ENCODE measurements at places on chromosomes 4 and X.
A peak's percentile ranks its signal among the peaks of the same experiment; 100 is the strongest.

DNA sequence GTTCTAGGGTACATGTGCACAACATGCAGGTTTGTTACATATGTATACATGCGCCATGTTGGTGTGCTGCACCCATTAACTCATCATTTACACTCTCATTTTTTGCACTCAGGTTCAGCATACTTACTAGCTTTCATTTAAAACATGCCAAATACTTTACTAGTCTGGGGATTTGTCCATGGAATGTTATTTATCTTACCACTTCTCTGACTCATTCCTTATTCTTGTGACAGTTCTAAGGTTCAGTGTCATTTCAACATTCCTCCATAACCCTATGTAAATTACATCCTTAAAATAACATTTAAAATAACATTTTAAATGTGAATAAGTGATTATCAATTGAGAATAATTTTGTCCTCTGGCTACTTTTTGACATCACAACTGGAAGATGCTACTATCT is 19.5 kb upstream of the SYTL5 start:
- DNase-seq, result peak; percentile 20

GRCh38 chr4:167906851-167907250 is 185.5 kb upstream of the ANXA10 start:
- DNase-seq, result no peak

GRCh38 chrX:56764975-56765791 is 36.1 kb downstream of the NBDY start:
- DNase-seq, result no peak

GRCh38 chr4:86818211-86818610 is 31.0 kb downstream of the SLC10A6 start:
- DNase-seq, result peak; percentile 10

- peak; percentile 59 for DNase-seq
These were observed 50.3 kb downstream of the HTRA3 start for GRCh38 chr4:8319731-8320385.

DNA sequence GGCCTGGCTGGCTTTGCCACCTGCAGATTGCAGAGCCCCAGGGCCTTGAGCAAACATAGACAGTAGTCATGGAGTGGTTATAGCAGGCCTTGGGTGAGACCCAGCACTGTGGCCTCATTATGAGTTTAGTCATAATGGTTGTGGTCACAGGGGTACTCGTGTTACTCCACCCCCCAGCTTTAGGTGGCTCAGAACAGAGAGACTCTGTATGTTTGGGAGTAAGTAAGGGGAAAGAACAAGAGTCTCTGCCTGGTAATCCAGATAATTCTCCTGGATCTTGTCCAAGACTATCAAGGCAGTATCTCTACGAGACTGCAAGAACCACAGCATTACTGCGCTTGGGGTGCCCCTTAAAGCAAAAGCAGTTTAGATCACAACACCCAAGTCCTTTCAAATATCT is 62.3 kb upstream of the SCRG1 start:
- DNase-seq, result peak; percentile 74

GRCh38 chr4:143140696-143141095 is 44.0 kb upstream of the USP38 start:
- no peak for DNase-seq

DNA sequence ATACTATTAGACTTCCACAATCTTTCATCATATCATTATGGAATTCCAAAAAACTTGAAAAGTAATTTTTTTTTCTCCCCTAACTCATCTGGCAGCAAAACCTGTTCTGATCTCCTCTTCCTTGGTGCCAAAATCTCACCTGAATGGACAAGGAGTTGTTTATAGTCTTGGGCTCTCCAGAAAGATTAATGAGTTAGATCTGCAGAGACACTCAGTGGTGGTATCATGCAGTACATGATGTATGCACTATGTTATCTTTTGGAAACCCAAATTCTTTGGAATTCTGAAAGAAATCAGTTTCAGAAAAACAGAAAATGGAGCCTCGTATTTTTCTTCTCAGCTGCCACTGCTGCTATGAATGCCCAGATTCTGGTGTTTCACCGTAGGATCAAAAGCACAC is 11.7 kb downstream of the GPM6B start:
- DNase-seq, result no peak

- no peak for DNase-seq
These were observed 4.1 kb upstream of the SOX3 start for GRCh38 chrX:140508958-140509357.

GRCh38 chr4:95478679-95479078 is 70.1 kb downstream of the UNC5C start:
- DNase-seq, result no peak

DNA sequence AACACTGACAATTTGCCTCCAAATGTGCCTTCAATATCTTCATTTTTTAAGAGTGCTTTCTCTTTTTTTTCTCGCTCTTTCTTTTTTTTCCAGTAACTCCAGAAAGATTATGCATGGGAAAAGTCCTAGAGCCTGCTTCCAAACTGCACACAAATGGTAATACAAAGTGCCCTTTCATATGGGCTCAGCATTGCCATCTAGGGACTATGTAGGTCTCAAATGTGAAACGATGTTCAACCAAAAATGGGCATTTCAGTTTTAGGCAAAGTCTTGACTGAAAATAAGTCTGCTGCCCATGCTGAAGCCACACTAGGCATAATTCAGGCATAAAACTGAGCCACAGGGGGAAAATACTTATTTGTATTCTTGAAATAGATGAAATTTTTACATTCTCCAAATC is 65.6 kb downstream of the SYNPO2 start:
- peak; percentile 73 for DNase-seq

GRCh38 chr4:176539091-176539784 is 219.5 kb downstream of the SPCS3 start:
- no peak for DNase-seq

DNA sequence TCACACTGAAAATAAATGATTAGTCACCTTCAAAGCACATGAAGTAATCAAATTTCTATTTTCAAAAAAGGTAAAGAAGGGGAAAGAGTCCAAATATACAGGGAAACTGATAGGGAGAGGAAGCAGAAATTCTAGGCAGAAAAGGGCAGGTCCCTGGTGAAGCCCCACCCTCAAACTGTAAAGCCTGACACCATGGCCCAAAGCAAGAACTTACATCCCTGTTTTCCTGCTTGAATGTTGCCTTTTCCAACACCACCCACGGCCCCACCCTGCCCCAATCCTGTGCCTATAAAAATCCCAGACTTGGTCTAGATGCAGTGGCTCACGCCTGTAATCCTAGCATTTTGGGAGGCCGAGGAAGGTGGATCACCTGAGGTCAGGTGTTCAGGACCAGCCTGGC is 361.8 kb downstream of the PPP3CA start:
- DNase-seq, result no peak

GRCh38 chr4:119297795-119298194 is 24.1 kb downstream of the FABP2 start:
- DNase-seq, result no peak

- no peak for DNase-seq
These were observed 71.2 kb downstream of the SNX25 start for GRCh38 chr4:185280608-185281007.

DNA sequence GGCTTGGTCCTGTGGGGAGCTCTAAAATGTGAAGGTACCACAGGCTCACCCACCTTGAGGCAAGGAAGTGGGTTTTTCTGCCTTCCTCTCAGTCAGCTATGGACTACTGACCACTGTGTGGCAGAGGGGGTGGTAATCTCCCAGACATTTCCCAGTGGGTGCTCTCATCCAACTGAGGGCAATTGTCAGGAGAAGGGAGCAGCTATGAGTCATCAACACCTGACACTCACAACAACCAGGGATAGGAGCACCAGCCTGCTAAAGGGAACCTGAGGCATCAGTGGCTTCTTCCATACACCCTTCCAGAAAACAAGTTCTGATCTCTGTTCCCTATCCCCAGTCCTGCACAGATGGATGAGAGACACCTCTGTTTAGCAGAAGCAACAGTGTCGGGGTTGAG is 468.8 kb downstream of the BCOR start:
- no peak for DNase-seq

DNA sequence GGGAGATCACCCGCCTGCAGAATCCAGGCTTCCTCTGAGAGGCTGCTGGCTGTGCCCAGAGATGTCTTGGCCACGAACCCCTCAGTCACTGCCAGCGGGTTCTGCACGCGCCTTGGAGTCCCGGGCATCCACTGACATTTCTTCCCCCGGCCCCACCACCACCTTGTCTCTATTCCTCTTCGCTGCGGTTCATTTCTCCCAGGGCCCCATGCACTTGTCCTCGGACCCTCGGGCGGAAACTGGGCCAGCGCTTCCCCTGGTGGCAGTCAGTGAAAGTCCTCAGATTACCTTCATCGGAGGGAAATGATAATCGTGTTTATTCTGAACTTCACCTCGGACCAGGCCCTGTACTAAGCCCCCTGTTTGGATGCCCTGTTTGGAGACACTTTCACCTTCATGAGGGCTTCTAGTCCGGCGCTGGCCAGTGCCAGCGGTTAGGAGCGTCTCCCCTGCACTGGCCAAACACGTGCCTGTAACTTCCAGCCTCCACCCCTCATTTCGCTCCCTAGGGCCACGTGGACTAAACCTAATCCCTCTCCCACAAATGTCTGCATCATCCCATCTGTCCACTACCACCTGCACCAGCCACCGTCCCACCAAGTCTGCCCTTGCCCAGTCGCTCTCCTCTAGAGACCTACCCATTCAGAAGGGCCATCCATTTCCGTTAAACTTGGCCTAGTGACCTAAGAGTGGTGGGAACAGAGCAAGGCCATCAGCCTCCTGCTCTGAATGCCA is 82.0 kb downstream of the DCTD start:
- no peak for DNase-seq

- no peak for DNase-seq
These were observed 34.7 kb downstream of the MSL3 start for GRCh38 chrX:11792461-11793421.

- no peak for DNase-seq
These were observed 60.7 kb upstream of the PGM2 start for GRCh38 chr4:37765741-37766140.

DNA sequence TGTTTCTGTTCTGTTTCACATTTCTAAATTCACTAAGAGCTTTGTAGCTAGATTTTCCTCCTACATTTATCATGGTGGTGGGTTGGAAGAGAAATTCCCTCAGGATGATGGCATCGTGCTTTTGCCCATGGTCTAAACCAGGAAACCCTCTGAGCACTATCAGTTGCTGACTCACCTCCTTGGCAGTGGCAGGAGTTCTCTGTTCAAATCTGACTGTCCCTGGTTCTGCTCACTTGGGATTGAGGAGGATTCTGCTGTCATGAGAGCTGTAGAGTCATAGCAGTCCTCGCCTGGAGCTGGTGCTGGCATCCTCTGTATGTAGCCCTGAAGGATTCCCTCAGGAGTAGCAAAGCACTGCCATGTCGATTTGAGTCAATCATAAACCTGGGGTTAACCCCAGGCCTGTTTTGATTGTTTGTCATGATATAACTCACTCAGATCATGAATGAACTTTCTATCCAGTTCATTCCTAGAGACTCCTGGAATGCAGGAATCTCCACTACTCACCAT is 9.4 kb downstream of the TEX13A start:
- DNase-seq, result peak; percentile 35

DNA sequence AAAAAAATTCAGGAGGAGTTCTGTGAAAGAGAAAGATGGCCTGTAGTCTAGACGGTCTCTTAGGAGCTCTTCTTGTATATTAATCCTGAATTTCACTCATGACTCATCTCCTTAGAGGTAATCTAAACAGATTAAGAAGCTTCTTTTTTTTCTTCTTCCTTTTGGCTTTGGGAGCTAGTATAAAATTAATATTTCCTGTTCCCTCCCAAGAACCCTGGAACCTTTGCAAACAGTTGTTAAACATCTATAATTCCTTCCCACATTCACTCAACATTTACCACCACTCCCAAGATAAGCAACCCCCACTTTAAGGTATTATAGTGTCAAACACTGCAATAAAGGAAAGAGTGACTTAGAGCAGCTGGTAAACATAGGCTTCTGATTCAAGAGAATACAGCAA is 146.4 kb upstream of the EDNRA start:
- peak; percentile 85 for DNase-seq

DNA sequence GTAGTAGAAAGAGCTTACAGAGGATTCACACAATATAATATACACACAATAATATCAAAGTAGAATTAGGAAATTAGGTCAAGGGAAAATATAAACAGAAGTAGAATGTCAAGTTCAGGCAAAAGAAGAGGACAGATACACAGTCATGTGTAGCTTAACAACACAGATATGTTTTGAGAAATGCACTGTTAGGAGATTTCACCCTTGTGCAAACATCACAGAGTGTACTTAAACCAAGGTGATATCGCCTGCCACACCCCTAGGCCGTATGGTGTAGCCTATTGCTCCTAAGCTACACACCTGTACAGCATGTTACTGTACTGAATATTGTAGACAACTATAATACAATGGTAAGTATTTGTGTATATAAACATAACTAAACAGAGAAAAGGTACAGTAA is 110.0 kb upstream of the EDNRA start:
- no peak for DNase-seq

DNA sequence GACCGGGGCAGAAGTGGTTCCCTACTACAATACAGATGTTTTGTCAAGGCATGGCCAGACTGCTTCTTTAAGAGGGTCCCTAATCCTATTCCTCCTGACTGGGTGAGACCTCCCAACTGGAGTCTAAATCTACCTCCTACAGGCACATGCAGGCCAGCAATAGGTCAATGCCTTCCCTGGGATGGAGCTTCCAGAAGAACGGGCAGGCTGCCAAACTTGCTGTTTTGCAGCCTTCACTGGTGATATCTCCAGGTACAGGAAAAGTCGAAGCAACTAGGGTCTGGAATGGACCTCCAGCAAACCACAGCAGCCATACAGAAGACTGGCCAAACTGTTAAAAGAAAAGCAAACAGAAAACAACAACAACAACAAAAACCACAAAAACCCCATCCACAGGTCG is 678.4 kb upstream of the DIAPH2 start:
- no peak for DNase-seq

GRCh38 chr4:66367043-66367660 is 696.9 kb upstream of the EPHA5 start:
- no peak for DNase-seq

- DNase-seq, result no peak
These were observed 284.2 kb downstream of the USP46 start for GRCh38 chr4:52374877-52375276.

- DNase-seq, result no peak
These were observed 49.4 kb downstream of the ITIH6 start for GRCh38 chrX:54748626-54749025.

DNA sequence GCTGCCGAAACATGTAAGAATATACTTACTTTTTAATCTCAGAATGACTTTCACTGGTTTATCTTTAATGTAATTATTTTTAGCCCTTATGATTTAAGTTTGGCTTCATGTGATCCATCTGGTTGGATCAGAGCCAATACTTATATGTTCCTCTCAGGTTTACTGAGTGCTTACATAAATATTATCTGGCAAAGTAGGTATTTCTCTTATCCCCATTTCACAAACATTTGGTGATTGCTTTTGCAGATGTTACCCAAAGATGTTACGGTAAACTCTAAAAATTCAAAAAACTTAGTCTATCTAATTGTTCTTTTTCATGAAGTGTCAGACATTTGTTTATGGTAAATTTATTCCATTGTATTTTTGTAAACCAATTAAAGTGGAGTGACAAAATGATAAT is 115.0 kb upstream of the TLL1 start:
- DNase-seq, result peak; percentile 13
